Activated naive CD4-positive, alpha-beta T cell treated with Interleukin-2 at 50 U/mL for 16 hours (primary cell): ENCODE measurements at places on chromosomes 1 and 21.
A peak's percentile ranks its signal among the peaks of the same experiment; 100 is the strongest.

DNA sequence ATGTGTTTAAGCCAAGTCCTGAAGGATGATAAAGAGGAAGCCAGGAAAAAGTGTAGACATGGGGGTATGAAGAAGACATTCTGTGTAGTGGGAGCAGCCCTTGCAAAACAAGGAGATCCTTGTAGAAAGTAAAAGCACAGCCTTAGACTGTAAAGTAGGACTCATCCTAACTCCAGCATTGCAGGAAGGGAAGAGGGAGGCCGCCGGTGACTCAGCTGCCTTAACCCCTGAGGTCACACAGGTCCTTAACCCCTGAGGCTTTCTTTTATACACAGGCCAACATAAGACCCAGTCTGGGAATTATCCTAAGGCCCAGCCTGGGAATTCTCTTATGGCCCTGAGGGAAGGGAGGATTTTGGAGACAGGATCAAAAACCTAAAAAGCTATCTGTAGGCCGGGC lies 18.0 kb downstream of the PGM1 start:
- DNase-seq, result no peak

DNA sequence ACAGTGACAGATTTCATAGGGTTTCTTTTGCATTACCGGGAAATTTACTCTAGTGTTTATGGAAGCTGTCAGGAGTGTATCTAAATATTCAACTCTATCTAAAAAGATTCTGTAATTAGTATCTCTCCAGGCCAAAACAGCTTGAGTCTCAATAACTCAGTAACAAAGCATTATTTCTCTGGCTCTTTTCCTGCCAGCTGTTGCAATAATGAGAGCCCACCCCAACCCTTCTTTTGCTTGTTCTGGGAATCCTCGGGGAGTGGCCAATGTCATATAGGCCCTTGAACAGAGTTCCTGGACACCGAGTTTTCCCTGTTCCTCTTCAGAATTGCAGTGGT lies 120.1 kb upstream of the SGIP1 start:
- no peak for DNase-seq

GRCh38 chr1:211874521-211875347 lies 44.2 kb upstream of the LPGAT1 start:
- DNase-seq, result no peak

- peak; percentile 55 for DNase-seq
These were observed 24.1 kb downstream of the GPR3 start for GRCh38 chr1:27416387-27417111.

DNA sequence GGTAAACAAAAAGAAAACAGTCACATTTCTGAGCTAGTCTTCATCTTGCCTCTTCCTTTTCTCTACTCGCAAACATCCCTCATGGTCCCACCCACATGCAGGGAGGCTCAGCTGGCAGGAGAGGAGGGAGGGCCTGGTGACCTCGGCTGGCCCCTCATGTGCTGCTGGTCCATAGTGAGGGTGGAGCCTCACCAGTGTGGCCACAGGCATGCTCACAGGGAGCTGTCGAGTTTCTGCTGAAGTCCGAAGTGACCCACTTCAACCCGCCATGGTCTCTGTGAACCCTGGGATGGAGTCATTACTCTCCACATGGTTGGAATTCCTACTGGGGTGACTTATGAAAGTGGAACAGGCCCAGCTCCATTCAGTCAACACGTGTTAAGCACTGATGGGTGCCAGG lies 253.4 kb downstream of the RHOU start:
- DNase-seq, result no peak

DNA sequence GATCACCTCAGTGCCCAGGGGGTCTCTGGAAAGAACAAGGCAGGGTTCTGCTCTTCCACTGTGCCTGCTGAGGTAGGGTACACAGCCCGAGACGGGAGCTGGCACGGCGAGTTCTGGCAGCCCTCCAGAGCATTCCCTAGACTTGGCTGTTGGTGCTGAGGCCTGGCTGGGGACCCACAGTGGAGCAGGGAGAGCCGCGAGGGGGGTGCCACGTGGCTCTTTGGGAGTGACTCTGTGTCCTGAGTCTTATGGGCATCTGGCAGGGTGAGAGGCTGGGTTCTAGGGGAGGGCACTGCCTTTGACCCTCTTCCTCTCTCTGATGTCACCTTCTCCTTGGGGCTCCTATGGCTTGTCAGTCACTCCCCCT lies 336.4 kb downstream of the CAMTA1 start:
- no peak for DNase-seq

GRCh38 chr1:180168786-180169639 lies 14.3 kb downstream of the QSOX1 start:
- peak; percentile 24 for DNase-seq

DNA sequence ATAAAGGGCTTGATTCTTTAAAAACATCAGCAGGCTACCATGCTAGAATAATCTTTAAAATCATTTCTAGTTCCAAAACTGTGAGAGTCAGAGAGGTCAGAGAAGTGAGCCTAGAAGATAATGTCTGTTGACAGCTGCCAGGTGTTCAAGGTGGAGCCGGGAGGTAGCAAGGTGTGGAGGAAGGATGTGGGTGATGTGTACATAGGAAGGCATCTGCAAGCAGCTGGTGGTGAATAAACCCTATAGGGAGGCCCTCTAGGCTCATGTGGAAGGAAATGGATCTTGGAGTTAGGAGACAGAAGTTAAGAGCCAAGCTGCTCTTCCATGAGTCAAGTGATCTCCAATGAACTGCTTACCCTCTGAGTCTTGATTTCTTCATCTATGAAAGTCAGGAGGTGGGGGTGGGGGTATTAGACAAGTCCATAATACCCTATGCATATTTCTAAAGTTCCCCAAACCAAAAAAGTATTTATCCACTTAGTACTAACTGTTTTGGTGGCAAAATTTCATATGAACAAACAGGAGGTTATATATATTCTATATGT lies 266.3 kb downstream of the RHOU start:
- DNase-seq, result no peak

GRCh38 chr1:117735045-117735992 lies 129.5 kb downstream of the TENT5C start:
- DNase-seq, result peak; percentile 28

DNA sequence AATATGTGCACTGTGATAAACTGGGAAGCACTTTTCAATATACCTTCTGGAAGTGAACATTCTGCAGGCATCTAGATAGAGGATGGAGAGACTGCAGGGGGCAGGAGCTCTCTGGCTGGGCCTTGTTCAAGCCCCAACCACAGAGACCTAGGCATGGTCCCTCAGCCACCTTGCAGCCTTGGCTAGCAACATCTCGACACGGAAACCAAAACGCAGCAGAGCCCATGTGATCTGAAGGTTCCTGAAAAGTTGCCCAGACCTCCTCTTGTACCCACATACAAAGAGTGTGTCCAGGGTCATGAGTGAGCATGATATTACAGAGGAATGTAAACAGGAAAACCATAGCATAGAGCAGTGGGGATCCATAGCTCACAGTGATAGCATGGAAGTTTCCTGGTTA lies 33.1 kb upstream of the SAMD11 start:
- DNase-seq, result no peak

DNA sequence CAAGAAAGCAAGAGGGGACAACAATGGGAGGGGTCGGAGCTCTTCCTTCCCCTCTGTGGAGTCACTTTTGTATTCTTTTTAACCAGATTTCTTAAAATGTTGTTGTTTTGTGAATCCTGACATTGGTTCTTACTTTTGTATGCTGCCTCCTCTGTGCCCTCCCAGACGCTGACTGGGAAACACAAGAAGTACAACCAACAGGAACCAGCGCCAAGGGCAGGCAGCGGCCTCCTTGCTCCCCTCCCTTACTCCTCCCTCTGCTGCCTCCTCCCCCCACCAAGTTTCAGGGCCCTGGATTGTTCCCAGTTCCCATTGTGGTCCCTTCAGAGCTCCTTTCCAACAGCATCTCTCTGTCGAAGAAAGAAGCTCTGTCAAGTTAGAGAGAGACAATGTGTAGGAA lies 111.1 kb downstream of the BRINP2 start:
- no peak for DNase-seq

DNA sequence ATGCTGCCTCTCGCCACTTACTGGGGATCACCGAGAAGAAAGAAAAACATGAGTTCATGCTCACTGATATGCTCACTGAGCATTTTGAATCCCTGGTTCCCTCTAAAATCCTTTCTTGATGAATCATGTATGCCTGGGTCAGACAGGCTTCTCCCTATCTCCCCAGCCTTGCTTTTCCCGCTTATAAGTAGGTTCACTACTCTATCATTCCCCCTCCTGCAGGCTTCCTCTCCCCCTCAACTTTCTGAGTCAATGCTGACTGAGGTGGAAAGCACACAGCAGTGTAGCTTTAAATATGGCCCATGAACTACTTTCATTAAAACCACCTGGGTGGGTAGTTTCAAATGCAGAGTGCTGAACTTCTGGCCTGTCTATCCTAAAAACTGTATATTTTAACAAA lies 41.7 kb downstream of the FMO4 start:
- no peak for DNase-seq

- peak; percentile 62 for DNase-seq
These were observed at the start of gene LYST for GRCh38 chr1:235866205-235866912. Gene LYST (minus strand): TSS chr1:235866906. CDS start chr1:235830417, 36,489 bp downstream.

- no peak for DNase-seq
These were observed 97.5 kb downstream of the SEC16B start for GRCh38 chr1:177872308-177872900.

GRCh38 chr1:209659909-209660308 lies 7.7 kb upstream of the LAMB3 start:
- DNase-seq, result no peak

DNA sequence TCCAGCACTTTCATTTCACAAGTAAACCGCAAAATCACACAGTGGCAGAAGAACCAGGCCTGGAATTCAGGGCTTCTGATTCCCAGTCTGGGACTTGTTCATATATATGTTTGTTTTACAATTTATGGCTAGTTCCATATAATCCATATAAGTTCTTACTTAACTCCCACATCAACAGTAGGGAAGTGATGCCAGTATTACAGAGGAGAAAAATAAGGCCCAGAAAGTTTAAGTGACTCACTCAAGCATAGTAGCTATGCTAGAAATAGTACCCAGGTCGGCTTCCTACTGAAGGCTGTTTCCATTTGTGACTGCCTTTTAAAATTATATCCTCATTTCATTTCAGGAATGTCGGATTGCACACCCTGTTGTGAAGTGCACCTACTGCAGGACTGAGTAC lies 1.4 kb downstream of the FAM76A start:
- no peak for DNase-seq

DNA sequence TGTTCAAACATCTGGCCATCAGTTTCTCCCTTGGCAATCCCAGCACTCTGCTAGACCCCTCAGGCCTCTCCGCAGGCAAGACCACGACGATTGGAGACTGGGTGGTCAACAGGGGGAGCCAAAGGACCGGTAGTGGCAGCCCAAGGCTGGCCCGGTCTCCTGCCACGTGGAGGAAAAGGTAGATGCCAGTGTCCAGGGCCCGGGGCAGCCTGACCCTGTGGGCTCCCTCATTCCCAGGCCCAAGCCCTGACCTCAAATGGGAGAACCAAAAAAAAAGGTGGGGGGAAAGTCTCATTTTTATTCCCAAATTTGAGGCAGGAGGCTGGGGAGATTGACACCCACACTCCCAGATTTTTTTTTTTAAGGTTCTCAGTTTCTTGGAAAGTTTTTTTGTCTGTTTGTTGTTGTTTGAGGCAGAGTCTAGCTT lies 24.8 kb downstream of the S100A6 start:
- peak; percentile 83 for DNase-seq

GRCh38 chr1:195472291-195472690 lies 1135.9 kb downstream of the KCNT2 start:
- no peak for DNase-seq

DNA sequence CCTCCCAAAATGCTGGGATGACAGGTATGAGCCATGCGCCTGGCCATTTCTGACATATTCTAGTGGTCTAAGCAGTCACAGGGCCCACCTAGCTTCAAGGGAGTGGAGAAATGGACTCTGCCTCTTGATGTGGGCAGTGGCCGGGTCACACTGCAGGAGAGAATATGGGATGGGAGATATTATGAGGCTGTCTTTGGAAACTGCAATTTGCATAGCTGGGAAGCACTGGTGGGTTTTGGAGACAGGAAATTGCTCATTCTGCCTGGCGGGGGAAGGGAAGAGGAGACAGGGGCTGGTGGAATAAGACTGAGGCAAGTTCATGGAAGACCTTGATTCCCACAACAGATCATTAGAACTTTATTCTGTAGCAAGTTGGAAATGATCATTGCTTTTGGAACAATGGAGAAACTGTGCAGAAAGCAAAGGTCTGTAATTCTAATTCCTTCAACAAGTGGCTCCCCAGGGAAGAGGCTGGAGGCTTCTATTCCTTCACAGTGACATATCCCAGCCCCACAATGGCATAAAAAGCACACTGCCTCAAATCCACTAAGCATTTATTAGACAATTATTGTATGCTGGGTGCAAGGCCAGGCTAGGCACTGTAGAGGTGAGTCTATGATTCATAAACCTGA lies 10.5 kb downstream of the NCMAP start:
- no peak for DNase-seq

GRCh38 chr1:170290991-170291390 lies 145.2 kb downstream of the NTMT2 start:
- no peak for DNase-seq

DNA sequence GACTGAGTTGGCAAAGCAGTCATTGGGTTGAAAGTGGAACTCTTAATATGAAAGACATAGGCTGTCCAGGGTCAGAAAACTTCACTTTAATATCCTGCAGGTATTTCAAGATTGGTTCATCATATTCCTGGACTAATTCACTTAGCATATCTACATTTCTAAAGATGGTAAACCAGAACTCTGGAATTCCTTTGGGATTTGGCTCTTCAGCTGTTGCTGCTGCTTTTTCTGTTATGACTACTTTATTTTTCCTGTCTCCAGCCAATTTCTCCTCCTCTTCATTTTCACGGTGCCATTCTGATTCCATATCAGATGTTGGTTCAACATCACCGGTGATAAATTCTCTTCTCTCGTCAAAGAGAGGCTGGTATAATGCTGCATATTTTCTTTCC lies 37.4 kb downstream of the CD58 start:
- DNase-seq, result no peak

- DNase-seq, result no peak
These were observed 265.3 kb downstream of the SPATA17 start for GRCh38 chr1:217896490-217896889.

- no peak for DNase-seq
These were observed 498.1 kb downstream of the SIPA1L2 start for GRCh38 chr1:232131715-232132391.

DNA sequence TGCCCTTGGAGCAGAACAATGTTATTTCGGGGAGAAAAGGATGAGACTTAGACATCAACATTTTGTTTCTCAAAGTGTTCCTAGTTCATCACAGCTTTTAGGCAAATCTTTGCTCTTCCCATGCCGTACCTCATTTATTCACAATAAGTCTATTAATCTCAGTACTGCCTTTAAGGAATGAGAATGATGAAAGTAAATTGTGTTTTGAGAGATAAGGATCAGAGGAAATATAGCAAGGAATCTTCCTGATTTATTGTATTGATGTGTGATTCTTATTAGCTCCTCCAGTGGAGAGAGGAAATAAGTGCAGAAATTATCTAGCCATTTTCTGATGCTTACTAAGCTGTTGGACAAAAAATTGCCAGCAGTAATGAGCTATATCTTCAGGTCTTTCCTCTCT lies 2.0 kb downstream of the POLR3C start:
- DNase-seq, result no peak

DNA sequence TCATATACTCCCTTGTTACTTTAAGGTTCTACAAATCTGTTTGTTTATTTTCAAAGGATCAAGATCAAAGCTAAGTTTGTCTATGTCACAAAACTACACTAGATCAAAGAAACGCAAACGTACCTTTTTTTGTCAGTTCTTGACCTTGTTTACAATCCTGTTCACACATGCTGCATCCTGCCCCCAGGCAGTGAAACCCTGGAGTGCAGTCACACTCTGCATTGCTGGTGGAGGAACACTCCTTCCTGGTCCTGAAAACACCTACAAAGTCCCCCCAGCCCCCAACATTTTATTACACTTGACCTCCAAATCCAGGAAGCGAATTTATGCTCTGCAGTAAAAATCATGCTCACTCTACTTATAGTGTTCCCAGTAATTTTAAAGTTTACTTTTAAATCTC lies 2.6 kb downstream of the TNFRSF9 start:
- DNase-seq, result no peak
